Activated CD8-positive, alpha-beta T cell treated with anti-CD3 and anti-CD28 coated beads for 36 hours (primary cell): ENCODE measurements at places on chromosomes 12 and 14. TPM values are rescaled to one million over a fixed set of nuclear protein-coding genes. Genes with fewer than 3 reads are reported as not detected.

Gene TPI1
- total RNA-seq = 1,714 TPM

Gene BDKRB1
- not detected for total RNA-seq

Gene BMP4
- total RNA-seq = not detected

Gene GPR84
- total RNA-seq = not detected

Gene EIF5
- total RNA-seq = 202 TPM

Gene CLIP1
- 32.4 TPM for total RNA-seq

Gene OR4E2
- total RNA-seq = not detected

Gene KRT73
- not detected for total RNA-seq

Gene LAG3
- 268 TPM for total RNA-seq

Gene GPR33
- not detected for total RNA-seq

GRCh38 chr14:54374117-54374884, 22.5 kb upstream of the CDKN3 start:
- DNase-seq = no peak

GRCh38 chr14:83467811-83468210, 1934.2 kb upstream of the SEL1L start:
- DNase-seq = no peak

DNA sequence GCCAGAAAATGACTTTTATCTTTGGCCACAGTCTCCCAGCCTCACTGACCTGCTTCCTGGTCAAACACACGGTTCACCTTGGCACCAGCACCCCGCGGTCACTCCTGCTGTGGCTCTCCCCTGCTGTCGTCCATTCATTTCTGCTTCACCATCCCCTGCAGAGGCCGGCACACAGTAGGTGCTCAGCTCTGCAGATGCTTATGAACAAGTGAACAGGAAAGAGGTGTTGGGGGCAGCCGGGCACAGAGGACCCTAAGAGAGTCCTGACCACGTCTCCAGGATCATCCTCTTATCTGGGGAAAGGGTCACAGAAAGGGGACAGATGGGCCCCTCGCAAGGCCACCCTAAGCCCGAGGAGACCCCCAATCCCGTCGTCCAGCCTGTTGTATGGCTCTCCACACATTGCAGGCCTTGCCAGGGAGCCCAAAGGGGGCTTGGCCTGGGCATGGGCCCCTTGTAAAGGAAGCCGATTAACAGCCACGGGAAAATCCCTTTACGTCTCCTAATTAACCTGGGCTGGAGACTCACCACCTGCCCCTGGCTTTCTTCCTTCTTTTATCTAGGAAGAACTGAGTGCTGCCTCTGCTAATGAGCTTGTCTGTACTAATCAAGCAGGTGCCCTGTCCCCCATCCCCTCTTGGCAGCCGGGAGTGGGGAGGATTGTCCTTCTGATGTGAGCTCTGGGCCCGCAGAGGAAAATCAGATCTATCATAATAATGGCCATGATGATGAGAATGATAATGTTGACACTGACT, 119.2 kb downstream of the AACS start:
- DNase-seq = no peak

DNA sequence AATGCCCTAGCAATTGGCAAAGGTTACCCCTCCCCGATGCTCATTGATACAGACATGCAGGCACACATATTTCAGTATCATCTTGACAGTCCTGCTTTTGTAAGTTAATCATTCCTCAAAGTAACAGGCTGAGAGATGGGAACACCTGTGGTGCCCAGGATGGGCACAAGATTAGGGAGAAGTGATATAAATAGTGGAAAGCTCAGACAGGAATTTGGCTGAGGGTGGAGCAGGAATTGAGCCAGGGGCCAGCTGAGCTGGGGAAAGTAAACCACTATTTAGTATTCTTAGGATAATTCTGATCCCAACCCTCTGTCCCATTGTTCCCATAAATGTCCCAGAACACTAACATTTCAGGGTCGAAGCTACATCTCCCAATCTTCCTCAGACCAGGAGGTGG, 38.3 kb downstream of the DAO start:
- DNase-seq = no peak

DNA sequence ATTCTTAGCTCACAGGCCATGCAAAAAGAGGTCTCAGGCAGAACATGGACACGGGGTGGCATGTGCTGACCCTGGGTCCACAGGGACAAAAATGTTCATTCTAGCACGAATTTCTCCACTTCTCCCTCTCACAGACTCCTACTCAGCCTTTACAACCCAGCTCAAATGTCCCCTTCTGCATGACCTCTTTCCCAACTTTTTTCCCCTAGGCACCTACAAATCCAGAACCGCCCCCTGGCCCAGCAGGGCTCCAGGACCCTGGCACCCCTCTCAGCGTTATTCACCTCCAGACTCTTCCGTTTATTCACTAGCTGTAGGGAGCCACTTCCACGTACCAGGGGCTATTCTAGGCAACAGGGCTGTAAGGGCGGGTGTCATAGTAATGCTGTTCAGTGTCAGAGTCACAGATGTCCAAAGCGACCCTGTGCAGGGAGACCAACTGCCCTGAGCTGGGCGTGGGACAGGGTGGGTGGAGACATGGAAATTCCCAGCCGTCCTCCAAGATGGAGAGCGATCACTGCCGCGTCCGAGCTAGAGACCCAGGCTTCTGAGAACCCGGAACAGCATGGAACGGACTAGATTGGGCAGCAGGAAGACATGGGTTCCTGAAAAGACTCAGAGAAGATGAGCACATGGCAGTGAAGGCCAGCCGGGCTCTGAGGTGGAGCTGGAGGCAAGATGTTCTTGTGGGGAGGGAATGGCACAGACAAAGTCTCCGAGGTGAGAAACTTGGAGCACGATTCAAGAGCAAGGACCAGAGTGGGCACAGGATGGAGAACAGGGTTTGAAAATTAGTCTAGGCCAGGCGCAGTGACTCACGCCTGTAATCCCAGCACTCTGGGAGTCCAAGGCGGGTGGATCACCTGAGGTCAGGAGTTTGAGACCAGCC, 274.9 kb upstream of the RTL1 start:
- no peak for DNase-seq

DNA sequence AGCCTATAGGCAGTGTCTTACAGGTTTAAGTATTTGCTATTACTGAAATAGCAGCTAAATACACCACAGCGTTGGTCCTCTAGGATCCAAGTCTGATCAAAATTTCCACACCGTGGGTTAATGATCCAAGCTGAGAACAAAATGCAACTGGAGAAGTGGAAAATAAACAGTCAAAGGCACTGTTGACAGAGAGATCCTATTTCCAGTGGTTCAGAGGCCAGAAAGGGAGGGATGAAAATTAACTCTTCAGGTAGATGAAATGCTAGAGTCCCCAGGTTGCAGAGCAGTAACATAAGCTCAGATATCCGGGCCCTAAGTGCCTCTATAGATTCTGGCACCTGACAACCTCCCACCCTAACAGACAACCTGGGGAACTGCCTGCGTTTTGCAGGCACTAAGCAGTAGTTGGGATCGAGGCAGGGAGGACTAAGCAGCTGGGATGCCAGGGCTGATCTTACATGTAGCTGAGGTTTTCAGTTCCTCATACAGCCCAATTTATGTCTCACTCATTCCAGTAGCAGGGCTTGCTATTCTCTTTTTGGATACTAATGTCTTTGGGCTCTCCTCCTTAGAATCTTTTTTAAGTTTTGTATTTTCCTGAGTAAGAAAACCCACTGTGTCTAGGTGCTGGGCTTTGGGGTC, 42.7 kb upstream of the CRACR2A start:
- DNase-seq = no peak

- no peak for DNase-seq
Measured at GRCh38 chr12:106978035-106978800, 8.7 kb downstream of the MTERF2 start.

GRCh38 chr12:6224550-6224949, 24.4 kb downstream of the CD9 start:
- no peak for DNase-seq

DNA sequence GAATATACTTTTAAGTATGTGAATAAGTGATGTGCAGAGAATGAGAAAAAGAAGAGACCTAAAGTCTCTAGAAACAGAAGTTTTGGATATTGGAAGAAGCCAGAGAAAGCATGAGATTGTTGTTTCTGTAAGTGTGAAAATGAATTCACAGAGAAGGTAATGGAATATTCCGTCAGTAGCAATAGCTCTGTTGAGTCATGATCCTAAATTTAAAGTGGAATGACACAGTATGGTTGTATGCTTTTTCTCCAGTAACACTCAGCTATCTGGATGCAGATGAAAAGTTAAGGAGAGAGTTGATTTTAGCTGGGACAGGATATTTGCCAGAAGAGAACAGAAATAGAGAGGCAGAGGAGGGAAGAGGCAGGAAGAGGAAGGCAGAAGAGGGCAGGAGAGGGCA, 1166.3 kb downstream of the GALC start:
- DNase-seq = no peak

GRCh38 chr12:6205761-6206160, 5.6 kb downstream of the CD9 start:
- DNase-seq = no peak

DNA sequence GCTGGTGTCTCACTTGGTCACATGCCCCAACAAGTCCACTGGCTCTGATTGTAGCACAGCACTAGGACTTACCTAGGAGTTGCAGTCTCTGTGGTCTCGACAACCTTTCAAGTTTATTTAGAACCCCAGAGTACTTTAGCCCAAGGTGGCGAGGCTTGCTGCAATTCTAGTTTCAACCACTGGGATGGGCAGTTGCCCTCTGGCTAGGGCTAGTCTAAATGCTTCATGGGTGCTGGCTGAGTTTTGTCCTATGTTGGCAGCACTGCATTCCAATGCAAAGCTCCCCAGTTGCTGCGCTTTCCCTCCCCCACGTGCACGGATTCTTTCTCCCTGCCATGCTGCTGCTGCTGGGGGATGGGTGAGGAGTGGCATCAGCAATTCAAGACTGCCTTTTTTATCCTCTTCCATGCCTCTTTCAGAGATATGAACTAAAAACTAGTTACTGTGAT, 207.9 kb downstream of the SYNE2 start:
- DNase-seq = peak; percentile 31

GRCh38 chr12:26287671-26288381, 92.5 kb downstream of the SSPN start:
- DNase-seq = no peak

DNA sequence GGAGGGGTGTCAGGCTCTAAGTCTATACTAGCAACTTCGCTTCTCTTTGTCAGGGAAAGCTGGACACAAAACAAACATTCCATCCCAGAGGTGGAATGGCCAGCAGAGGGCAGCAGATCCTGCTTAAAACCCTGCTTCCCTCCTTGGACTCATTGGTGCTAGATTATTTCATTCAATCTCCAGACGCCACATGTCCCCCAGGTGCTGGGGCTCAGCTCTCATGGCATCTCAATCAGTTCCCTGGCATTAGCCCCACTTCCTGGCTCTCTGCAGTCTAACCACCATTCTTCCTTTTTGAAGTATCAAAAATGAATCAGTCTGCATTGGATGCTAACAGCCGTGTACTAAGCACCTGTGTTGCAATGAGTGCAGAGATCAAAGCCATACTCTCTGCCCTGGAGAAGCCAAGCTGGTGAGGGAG, 8.1 kb upstream of the PPP1R1A start:
- peak; percentile 71 for DNase-seq

GRCh38 chr12:75707983-75708382, 196.6 kb upstream of the KRR1 start:
- no peak for DNase-seq

DNA sequence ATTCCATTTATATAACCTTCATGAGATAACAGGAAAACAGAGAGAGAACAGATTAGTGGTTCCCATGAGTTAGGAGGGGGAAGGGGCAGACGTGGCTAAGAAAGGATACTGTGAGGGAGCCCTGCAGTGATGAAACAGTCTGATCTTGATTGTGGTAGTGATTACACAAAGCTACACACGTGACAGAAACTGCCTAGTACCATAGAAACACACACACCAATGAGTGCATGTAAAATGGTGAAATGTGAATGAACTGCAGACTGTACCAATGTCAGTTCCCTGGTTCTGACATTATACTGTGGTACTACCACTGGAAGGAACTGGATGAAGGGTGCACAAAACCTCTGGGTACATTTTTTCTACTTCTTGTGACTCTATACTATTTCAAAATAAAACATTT, 36.9 kb downstream of the NRDE2 start:
- DNase-seq = no peak

- DNase-seq = no peak
Measured at GRCh38 chr14:73751157-73751691, 37.0 kb upstream of the PNMA1 start.

DNA sequence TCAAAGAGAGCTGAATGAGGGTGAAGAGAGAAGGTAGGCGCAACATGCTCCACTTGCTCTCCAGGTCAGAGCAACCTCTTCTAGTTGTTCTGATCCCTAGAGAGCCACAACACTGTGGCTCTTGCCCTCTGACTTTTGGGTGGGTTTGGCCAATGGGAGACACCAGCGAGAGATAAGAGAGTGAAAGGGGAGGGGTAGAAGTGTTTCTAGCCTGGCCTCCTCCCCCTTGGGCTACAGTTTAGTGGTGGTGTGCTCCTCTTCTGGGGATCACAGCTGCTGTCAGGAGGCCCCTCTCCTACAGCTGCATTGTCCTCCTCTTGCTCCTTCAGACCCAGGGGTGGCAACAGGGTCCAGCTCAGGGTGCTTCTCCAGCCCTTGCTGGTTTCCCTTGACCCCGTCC, 454.8 kb downstream of the FUT8 start:
- no peak for DNase-seq

DNA sequence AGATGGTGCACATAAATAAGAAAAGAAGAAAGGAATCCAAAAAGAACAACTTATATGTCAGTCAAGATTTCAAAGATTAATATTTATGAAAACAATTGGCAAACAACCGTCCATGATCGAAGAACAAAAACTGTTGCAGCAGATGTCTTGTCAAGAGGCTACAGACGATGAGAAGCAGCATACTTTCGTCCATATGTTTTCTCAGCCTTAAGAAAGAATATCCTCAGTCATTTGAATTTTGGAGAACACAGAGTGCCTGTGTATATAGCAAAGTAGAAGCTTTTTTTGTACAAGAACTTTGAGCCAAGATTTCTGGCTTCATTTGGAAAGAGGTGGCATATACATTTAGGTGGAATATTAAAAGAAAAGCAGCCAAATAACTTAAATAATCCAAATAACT, 297.2 kb downstream of the ITPR2 start:
- no peak for DNase-seq

- DNase-seq = no peak
Measured at GRCh38 chr12:89492883-89493282, 31.7 kb downstream of the GALNT4 start.
